ENCODE measurements at places on chromosomes 7 and 10.

DNA sequence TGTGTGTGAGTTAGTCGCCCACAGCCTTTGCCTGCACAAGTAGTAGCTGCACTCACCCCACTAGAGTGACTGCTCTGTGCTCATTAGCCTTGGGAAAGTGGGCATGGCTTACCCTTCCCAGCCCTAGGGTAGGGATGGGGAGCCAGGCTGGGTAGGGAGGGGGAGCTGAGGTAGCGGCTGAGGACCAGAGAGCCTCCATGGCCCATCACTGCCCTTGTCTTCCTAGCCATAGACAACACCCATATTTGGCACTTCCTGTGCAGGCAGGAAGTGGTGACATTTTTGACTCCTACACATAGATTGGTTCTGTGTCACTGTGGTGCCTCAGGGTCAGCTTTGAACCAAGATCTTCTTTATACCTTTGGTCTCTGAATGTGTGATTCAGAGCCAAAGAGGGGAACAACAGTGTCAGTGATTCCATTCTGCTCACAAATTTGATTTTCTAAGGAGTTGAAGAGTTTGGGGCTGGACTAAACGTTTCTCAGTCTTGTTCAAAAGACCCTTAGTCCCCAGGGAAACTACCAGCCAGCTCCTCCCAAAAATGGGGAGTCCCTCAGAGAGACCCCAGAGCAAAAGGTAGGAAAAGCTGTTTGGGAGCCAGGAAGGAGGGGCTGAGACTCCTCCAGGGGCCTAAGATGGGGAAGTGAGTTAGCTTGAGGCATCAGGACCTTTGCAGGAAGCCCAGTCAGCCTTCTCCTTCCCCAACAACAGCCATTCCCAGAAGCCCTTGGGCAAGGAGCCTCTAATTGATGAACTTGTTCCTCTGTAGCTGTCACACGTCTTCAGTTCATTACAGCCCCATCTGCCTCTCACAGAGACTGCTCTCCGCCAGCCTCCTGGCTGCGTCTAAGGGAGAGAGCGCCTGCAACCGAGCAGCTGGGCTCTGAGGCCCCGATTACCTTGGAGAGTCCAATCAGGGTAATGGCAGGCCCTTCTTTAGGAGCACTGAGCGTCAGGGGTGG, 135.0 kb downstream of the CDH23 start:
- no peak for DNase-seq

DNA sequence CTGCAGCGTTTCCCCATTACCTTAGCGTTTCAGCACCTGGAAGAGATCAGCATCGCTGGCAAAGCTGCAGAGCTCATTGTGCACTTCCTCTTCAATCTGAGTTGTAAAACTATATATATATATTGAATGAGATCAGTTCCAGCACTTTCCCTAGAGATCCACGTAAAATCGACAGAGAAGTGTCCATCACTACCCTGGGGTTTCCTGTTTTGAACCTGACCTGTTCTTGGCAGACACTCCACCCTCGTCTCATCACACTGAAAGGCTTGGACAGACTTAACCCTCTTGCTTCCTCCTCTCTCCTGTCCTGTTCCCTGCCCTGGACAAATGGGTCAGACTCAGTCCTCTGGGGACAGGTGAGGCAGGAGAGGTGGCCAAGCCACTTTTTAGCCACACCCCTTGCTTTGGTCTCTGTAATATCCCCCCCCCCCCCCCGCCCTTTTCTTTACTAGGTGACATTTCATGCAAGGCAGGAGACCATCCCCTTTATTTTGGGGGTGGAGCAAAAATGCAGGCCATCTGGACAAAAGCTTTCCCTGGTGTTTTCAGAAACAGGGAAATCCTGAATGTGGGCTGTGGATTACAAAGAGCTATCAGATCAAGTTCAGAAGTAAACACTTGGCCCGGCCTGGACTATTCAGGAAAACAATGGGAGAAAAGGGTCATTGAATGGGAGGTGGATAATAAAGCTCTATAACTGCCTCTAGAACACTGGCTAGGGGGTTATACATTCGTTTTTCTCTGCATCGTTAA, 83.7 kb upstream of the KDM7A start:
- DNase-seq = no peak

DNA sequence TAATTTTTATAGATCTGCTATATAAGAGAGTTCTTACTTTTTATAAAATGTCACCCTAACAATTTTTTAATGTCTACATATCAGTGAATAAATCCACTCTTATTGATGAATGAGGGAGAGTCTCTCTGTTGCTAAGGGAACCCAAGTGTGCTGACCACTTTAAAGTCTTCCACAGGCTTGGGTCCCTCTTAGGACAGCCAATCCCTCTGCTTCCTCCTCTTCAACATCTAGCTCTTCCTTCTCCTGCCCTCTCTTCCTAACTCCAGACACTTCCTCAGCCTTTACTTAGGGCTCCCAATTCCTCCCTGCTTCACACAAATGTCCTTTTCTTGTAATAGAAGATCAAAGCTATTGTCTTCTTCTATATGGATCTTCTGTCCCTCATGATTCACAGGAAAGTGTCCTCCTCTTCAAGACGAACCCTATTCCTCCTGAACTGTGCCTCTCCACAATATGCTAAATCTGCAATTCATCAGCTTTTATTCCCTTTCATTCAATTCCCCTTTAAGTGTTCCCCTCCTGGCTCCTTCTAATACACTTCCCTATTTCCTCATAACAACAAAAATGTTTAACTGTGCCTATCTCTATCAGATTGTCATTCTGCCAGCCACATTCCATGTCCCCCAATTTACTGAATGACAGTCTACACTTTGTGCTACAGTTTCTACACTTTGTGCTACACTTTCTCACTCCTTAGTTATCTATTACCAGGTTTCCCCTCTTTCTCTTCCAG, 37.7 kb downstream of the CDK6 start:
- no peak for DNase-seq

DNA sequence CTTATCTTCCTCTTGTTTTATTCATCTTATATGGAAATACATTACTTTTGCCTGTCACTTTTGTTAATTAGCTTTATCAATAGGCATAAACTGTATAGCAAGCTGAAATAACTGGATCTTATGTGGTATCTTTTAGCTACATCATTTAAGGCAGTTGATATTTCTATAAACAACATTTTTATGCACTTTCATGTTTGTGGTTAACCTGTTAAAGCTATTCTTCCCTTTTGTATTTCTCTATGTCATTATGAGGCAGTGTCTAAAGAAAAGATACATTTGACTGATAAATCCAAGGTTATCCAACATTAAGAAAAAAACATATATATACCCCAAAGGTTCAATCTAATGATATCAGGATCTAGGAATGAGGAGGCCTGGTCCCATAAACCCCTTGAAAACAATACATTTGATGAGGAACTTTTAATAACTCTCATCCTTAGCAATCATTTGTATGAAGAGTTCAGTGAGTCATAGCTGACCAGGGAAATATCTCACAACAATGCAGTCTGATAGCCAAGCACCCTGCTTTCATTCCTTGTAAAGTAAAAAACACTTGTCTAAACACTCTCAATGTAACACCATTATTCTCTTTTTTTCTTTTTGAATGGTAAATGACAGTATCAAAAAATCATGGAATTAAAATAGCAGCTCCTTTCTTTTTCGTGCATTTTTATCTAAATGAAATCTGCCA, 300.9 kb downstream of the NEBL start:
- no peak for DNase-seq

GRCh38 chr7:26147030-26147429, 5.0 kb upstream of the NFE2L3 start:
- no peak for DNase-seq

- no peak for DNase-seq
Observed at GRCh38 chr10:133475425-133475734, 21.6 kb downstream of the SCART1 start.

- no peak for DNase-seq
Observed at GRCh38 chr10:49679480-49679893, at the start of gene C10orf53. C10orf53 (plus strand) TSS chr10:49679651; CDS start chr10:49679698, 47 bp downstream.

DNA sequence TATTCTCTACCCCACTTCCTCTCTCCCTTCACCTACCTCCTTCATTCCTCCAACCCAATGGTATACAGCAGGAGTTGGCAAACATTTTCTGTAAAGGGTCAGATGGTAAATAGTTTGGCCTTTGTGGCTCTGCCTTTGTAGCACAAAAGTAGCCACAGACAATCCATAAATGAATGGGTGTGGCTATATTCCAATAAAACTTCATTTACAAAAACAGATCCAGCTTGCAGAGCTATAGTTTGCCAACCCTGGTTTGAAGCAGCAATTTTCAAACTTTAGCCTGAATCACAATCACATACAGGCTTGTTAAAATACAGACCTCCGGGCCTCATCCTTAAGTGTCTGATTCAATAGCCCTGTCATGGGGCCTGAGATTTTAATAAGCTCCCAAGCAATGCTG, 110.5 kb downstream of the CPEB3 start:
- DNase-seq = no peak

DNA sequence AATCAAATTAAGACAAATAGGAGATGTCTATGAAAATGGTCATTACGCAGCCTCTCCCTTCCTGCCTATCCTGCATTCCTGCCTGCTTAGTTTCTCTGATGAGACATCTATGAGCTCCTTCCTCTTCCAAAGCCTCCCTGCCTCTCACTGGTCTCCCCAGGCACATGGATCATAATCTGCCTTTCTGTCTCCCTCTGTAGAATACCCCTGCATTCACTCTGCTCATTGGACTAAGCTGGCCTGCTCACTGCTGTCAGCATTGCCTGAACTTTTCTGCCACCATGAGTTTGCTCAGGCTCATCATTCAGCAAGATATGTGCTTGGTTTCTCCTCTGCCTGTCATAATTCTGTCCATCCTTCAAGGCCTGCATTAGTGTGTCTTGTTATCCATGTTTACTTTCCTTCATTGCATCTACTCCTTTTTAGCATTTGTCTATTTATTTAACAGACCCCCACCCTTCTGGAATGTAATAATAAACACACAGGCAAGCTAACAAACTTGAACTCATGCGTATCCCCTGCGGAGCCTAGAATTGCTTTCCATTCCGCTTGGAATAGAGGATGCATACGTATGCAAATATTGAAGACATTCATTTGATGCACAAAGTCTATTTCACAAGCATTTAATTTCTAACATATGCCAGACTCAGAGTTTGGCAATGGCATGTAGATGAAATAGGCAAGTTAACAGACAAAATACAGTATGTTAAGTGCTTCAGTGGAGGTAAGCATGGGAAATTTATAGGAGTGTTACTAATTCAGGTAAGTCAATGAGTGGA, 88.3 kb downstream of the PTPRZ1 start:
- DNase-seq = no peak

GRCh38 chr10:4512196-4512595, 313.8 kb upstream of the AKR1E2 start:
- DNase-seq = no peak

- no peak for DNase-seq
Observed at GRCh38 chr10:1472178-1472958, 265.0 kb downstream of the ADARB2 start.

- no peak for DNase-seq
Observed at GRCh38 chr10:79082631-79083596, 14.1 kb downstream of the ZMIZ1 start.

DNA sequence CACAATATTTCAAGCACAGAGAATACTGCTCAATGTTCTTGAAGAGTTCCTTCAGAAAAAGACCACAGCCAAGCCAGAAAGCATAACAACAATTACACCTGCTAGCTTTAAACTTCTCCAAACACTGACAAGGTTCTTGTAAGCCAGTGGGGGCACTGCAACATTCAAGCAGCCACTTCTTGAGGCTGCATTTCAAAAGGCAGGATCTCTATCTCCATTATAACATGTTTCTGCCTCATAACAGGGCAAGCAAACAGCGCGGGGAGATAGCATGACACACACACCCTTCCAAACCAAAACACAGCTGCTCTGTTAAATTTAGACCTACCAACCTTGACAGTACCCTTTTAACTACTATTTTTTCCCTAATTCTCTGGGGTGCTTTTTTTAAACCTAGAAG, 30.8 kb downstream of the CHCHD3 start:
- DNase-seq = no peak

GRCh38 chr10:25078658-25079431, 62.4 kb downstream of the THNSL1 start:
- DNase-seq = no peak

DNA sequence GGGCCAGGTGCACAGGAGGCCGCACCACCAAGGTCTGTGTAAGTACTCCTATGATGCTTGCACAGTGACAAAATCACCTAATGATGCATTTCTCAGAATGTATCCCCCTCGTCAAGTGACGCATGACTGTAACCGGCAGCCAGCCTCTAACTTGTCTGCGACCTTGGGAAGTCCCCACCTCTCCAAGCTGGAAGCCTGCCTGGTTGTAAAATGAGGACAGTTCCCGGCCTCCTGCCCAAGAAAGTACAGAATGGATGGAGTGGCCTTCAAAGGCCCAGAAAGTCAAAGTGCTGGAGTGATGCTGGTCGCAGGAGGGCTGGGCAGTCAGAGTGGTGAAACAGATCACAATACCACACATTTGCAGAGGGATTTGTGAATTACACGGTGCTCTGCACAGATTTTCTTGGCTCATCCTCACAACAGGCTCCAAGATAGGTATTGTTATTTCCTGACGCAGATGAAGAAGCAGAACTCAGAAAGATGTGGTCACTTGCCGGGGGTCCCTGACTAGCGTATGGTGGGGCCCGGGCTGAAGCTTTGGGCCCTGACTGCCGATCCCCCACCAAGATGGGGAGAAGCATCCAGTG, 22.8 kb downstream of the SPOCK2 start:
- no peak for DNase-seq

GRCh38 chr7:127230192-127230925, 22.4 kb downstream of the GRM8 start:
- DNase-seq = no peak

GRCh38 chr10:61906562-61906901, 5.0 kb downstream of the ARID5B start:
- no peak for DNase-seq

DNA sequence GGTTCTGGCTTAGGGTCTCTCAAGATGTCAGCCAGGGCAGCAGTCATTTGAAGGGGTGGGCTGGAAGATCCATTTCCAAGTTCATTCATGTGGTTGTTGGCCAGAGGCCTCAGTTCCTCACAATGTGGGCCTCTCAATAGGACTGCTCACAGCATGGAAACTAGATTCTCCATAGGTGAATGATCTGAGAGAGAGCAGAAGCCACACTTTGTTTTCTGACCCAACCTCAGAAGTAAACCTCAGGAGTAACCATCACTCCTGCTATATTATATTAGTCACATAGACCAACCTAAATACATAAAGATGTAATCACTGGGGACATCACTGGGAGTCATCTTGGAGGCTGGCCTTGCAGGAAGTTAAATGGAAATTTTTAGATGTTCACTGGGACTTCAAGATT, 42.2 kb downstream of the GBF1 start:
- no peak for DNase-seq

DNA sequence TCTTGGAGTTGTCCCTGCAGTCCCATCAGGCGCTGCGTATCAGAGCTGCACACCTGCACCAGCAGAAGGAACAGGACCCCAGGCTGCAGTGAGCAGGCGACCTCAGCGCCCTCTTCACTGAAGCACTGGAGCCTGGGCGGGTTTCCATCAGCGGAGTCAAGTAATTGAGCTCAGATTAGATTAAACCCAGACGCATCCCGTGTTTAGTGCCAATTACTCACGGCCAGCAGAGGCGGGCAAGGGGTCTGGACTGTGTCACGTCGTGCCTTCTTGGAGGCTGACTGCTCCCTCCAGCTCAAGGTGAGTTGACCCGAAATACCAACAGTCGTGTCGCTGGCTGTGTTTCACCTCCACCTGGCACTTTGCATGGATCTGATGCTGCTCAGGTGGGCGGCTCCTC, 123.6 kb downstream of the CXCL12 start:
- DNase-seq = no peak

Measured in T-helper 17 cell (primary cell).